ENCODE measurements at places on chromosomes 2 and 18.

DNA sequence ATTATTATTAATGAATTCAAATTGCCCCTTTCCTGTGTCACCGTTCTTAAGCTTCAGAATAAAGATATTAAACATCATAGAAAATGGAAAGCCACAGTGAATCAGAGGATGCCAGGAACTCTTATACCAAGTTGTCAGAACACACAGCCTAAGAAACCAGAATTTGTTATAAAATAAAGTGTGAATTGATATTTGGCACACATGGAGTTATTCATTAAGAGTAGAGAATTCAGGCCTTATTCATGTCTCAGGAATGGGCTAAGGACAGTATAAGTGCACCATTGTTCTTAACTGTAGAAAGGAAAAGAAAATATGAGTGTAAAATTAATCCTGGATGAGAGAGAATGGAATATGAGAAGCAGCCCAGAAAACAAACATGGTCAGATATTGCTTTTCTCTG, 86.7 kb upstream of the ATP8B1 start:
- no peak for DNase-seq

DNA sequence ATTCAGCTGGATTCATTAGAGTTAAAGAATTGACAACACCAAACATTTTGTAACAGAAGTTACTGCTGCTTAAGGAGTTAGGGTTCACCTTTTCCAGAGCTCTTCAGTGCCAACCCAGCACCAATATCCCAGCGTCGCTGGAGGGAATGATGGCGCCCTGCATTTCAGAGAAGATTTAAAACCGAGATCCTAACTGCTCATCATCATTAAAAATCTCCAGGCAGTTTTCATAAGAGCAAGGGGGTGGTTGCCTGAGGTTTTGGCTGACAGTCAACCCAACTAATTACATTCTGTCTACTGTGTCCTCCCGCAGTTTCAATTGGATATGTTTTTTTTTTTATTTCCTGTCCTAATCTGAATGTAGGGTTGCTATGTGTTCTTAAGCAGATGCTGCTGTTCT, 509.6 kb upstream of the TCF4 start:
- DNase-seq, result no peak

DNA sequence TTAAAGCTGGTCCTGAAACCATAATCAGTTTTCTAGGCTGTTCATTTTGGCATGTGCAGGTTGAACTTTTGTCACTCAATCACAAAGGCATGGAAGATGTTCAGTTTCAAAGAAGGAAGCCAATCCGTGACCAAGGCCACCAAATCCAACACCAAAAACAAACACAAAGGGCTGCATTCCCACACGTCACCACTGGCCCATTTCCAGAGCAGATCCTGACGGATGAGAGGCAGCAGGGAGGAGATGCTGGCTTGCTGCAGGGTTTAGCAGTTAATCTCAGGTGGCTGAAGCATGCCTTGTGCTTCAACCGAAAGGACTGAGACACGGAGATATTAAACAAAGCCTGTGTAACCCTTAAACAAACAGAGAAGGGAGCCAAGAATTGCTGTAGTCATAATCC, 191.9 kb upstream of the CTAGE1 start:
- DNase-seq, result no peak

GRCh38 chr18:75923169-75923568, 495.7 kb upstream of the SMIM21 start:
- DNase-seq, result peak; percentile 42

DNA sequence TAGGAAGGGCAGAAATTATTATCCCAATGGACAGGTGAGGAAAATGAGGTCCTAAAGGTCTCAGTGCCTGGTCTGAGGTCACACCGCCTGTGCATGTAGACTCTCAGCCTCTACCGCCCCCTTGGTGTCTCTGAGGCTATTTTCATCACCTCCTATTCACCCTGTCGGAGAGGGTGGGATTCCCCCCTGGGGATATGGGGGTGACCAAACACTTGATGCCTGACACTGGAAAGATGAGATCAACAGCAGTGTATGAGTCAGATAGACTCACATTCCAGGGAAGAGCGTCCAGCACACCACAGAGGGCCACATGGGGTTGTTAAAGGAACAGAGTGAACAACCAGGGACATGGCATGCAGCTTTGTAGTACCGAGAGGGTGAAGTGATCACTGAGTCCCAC, 199.7 kb downstream of the SMAD2 start:
- DNase-seq, result peak; percentile 36

GRCh38 chr18:41490861-41491260, 464.2 kb upstream of the PIK3C3 start:
- DNase-seq, result no peak

GRCh38 chr2:224078656-224079055, 39.6 kb upstream of the SERPINE2 start:
- no peak for DNase-seq

DNA sequence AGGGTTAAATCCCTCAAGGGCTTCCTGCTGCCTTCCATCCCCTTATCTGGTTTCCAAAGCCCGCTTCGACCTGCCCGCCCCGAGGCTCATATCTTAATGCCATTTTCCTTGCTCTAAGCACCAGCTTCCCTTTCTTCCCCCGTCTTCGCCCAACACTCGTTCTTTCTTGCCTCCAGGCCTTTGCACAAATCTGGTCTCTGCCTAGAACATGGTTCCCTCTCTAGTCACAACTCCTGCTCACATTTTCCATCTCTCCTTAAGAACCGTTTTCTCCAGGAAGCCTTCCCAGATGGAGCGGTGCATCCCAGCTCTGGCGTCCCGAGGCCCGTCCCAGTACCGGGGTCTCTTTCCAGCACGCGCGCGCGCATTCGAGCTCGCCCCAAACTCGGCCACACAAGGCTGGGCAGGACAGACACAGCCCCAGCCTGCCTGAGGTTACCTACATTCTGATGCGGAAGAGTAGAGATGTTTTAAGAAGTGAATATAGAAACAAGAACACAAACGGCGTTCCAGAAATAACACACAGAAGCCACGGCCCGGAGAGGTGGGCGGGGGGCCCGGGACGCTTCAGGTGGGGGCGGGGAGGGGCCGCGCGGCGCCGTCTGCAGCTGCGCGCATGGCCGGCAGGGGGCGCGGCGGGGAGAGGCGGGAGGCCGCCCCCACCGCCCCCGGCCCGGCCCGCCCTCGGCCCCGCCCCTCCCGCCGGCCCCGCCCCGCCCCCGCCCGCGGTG, at the start of gene DGKD:
Gene DGKD, plus strand, starts transcription at position 726 of the 731 bp plus-strand sequence. CDS start 25 bp downstream, outside the sequence.
- peak; percentile 17 for DNase-seq

DNA sequence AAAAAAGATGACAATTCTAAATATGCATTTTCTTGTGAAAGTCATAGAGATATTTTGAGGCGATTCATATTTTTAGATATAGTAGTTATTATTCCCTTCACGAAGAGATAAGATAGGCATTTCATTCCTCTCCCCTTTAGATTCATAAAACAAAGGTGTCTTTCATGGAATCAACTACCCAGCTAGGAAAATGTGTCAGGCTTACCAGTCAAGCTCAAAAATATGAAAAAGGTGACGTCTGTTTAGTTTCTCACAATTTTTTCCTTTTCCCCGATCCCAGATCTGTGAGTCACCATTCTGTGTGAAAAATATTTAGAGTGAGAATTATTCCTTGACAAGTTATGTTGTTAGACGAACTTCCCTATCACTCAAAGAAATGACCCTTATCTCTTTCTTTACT, 95.4 kb upstream of the FN1 start:
- DNase-seq, result no peak

DNA sequence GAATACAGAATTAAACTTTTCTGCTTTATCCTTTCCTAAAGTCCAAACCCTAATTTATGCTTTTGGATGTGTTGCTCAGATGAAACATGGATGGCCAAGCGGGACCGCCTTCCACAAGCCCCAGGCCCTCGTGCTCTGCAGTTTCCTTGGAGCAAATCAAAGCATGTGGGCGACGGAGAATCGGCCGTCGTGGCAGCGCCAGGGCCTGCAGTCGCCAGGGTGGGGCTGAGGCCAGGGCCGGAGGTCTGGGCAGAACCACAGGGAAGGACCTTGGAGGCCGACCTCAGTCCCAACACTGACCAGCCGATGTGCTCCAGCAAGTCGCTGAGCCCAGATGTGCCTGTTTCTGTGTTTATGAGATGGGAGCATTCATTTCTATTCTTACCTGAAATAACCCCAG, 108.1 kb downstream of the MBP start:
- DNase-seq, result no peak

DNA sequence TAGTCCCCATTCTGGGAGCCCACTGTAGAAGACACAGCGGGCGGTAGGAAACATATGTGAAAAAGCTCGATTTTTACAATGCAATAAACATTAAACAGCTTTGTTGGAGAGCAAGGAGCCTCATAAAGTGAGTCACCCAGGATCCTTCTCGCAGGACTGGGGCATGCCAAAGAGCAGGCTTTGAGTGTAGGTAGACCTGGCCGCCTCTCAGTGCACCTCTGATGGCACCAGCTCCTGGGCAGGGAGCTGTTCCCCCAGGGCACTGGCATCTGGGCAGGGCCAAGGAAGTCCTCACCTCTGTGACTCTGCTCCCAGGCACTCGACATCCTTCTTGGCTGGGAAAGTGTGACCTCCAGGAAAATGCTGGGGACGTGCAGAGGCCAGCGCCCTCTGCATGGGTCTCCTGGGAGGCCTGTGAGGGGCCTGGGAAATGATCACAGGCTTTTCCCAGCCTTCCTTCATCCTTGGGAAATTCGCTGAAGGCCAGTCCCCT, 94.2 kb downstream of the POLR1A start:
- no peak for DNase-seq

GRCh38 chr18:13551305-13551603, 175.1 kb downstream of the FAM210A start:
- DNase-seq, result no peak

GRCh38 chr2:152950126-152950525, 231.7 kb downstream of the ARL6IP6 start:
- DNase-seq, result no peak

DNA sequence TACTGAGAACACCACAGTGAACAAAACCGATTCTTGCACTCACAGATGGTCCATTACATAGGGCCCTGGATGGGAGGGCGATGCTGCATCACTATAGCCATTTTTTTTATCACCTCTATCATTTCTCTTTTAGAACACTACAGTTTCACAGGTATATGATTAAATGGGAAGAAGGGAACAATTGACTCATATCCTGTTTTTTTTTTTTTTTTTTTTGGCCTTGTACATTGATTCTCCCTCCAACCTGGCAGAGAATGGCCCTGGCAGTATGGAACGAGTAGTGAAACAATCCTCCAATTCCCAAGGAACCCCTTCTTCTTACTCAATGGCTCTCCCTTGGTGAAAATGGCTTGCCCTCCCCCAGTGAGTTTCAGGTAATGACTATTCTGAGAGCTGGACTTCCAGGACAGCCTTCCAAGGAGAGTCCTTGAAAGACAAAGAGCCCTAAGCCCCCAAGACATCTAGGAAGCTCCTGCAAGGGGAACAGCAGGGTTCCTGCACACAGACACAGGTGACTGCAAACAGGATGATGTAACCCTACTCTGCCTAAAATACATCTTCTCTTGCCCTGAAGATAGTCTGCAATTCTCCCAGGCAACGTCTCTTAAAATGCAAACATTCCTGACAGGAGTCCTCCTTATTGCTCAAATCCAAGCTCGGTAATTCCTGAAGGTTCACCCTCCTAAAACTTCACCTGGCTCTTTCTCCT, 405.4 kb downstream of the SETBP1 start:
- DNase-seq, result no peak

- DNase-seq, result no peak
Measured at GRCh38 chr18:10072671-10073175, 158.9 kb downstream of the VAPA start.

DNA sequence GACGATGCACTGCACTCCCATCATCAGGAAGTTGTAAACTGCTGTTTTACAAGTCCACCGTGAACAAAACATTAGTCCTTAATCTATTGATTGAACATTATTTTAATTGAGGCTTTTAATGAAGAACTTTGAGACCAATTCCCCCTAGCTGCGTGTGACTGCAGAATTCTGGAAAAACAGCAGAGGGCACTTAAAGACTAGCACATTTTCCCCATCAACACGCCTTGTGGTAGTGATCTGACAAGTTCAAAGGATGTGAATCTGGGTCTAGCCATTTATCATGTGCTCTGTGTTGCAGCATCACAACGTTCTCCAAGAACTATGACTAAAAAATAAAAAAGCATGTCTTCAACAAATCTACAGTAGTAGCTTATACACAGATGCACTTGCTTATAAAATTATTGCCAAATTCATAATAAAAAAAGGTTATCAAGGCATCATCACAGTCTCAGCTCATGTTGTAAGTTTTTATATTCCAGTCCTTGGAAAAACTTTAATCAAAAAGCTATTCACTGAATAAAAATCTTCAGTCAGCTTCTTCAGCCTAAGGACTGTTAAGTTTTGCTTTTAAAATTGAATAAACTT, 35.8 kb downstream of the SKOR2 start:
- no peak for DNase-seq
